ENCODE measurements at places on chromosomes 3 and 15. TPM values are rescaled to one million over a fixed set of nuclear protein-coding genes. Genes with fewer than 3 reads are reported as not detected.

TM2D3 gene
- 77.6 TPM for total RNA-seq

EOMES gene
- not detected for total RNA-seq

HRG gene
- not detected for total RNA-seq

TUBGCP5 gene
- 20.2 TPM for total RNA-seq

KLHL6 gene
- total RNA-seq: under 0.01 TPM

SUMF1 gene
- 60.7 TPM for total RNA-seq

ACP3 gene
- 1.4 TPM for total RNA-seq

GOLGA8J gene
- 0.09 TPM for total RNA-seq

All from bronchial smooth muscle cell (primary cell).